ENCODE measurements at places on chromosomes 4 and X.

- DNase-seq: no peak
These were observed 39.5 kb downstream of the HADH start for GRCh38 chr4:108029016-108029720.

- DNase-seq: no peak
These were observed 83.4 kb upstream of the AFAP1 start for GRCh38 chr4:8022767-8023695.

- DNase-seq: no peak
These were observed 265.7 kb downstream of the CAMK2D start for GRCh38 chr4:113495790-113496189.

DNA sequence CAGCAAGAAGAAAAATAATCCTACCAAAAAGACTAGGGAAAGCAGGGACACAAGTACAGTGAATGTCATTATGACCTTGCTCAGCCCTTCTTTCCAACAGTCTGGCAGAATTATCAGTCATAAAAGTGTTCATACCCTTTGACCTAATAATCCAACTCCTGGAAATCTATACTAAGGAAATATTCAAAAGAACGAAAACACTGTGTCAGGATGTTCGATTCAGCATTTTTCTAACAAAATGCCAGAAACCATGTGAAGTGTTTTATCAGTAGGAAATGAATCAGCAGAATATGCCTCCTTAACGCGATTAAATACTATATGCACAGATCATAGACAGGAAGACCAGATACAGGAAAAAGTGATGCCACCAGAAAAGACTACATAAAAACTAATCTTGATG lies 16.2 kb upstream of the S100G start:
- DNase-seq: no peak

DNA sequence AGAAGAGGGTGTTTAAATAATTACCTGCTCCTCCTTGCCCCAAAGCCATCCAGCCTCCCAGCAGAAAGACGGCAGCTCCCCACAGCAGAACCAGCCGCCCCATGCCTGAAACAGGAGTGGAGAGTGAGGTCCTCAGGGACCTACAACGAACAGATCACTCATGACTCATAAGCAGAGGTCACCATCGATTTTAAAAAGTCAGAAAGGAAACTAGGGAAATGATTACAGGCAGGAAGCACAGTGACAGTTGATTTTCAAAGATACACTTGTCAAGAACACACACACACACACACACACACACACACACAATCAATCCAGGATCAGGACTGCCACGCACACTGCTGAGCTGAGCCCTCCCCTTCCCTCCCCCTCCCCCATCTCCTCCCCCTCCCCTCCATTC lies at the start of gene CRLF2:
Gene CRLF2 (minus strand): TSS at position 118 of the 400 bp plus-strand sequence. CDS start 15 bp downstream, at position 103.
- peak; percentile 53 for DNase-seq

DNA sequence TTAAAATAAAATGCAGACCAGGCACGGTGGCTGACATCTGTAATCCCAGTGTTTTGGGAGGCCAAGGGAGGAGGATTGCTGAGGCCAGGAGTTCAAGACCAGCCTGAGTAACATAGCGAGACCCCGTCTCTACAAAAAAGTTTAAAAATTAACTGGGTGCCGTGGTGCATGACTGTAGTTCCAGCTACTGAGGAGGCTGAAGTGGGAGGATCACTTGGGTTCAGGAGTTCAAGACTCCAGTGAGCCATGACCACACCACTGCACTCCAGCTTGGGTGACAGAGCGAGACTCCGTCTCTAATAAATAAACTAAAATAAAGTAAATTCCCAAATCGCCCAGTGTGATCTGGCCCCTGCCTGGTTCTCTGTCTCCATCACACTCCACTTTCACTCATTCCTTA lies 43.7 kb downstream of the TENM3 start:
- no peak for DNase-seq

GRCh38 chr4:146291313-146291712 lies 77.0 kb downstream of the REELD1 start:
- no peak for DNase-seq

GRCh38 chr4:177587989-177588388 lies 145.8 kb upstream of the AGA start:
- DNase-seq: no peak

DNA sequence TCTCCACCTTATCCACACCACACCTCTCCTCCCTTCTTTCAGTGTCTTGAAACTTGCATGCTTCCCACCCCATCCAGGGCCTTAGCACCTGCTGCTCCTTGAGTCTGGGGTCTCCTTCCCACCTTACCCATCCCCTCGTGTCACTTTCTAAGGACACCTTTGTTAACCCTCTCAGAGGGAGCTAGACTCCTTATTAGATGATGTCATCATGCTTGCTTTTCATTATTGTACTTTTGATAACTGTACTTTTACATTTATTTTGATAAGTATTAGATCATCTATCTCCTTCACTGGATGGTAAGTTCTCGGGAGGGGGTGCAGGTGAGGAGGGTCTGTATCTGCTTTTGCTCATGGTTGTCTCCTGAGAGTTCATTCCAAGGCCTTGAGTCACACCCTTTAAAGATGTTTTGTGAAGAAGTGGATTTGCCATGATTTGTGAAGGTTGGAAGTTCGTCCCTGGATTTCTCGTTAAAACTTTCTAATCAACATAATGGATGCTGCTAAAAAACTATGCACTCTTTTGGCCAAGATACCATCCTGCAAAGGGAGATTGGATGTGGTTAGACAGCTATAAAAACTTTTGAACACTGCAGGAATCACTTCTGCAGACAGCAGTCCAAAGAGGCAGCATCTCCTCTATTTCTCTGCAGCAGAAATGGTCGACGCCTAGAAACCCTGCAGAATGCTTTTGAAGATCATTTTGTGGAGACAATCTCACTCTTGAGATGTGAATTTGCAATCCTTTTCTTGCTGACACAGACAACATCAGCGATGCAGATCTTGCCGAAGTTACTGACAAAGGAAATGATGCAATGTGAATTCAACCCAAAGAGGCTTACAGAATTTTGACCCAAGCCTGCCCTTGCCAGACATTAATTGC lies 69.6 kb downstream of the ENPP6 start:
- DNase-seq: no peak

GRCh38 chr4:77127837-77128621 lies 29.0 kb upstream of the CCNG2 start:
- DNase-seq: no peak

DNA sequence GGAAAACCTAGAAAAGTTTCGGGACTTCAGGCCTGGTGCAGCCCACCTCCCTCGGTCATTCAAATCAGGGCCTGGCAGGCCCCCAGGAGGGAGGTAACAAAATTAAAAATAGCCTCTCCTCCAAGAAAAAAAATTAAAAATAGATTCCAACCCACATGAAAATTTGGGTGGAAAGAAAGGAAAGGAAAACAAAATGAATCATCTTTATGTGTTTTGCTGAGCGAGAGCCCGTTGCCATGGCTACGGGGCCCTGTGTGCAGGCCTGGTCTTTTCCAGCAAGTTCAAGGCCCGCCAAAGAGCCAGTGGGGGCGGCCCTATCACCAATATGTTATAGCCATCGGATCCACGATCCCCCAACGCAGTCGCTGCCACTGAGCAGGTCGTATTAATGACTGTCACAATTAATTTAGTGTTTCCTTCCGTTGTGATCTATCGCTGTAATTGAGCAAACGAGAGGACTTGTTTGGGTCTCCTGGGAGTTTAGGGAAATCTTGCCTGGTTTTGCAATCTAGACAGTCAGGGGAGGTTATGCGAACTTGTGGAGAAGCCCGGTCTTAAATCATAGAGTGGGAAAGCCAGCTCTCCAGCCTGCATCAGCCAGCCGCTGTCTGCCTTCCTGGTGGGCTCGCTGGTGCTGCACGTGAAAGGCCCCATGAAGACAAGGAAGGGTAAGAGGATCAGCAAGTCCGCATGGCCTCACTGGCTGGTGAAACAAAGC lies 452.4 kb downstream of the BCOR start:
- DNase-seq: no peak

GRCh38 chr4:386708-387105 lies 49.1 kb downstream of the ZNF141 start:
- DNase-seq: no peak

DNA sequence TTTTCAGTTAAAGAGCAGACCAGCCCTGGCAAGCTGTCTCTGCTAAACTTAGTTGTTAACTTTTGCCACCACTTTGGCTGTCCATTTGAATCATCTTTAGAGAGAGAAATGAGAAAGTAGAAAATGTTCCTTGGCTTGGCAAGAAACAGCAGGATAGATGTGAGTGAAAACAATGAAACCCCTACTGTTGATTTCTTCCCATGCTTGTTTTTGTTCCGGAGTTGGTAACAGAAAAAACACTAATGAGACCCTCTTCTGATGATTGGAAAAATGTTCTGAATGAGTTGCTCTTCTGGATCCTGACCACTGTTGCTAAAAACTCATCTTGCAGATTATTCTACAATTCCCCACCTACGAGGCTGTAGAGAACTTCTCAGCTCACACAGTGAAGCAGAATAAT lies 203.3 kb downstream of the MAPK10 start:
- no peak for DNase-seq

DNA sequence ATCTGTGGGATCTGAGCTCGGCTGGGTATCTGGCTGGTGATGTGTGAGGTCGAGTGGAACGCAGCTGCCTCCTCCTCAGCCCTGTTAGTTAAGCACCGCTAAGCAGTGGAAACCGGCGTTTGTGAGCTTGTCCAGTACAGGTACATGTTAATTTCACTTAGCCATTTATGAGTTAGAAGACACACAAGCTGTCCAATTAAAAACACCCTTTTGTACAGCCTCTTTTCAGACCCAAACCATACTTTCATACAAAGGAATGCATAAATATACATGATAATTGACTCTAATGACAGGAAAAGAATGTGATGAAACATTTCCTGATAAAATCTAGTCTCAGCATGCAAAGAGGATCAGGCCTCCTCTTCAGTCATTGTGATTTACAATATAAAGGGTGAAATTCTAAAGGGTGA lies 163.6 kb upstream of the FAT1 start:
- DNase-seq: no peak

- no peak for DNase-seq
These were observed 28.0 kb downstream of the SCD5 start for GRCh38 chr4:82770607-82771006.

Data from Calu3 (cell line).